Dermis blood vessel endothelial cell (primary cell): ENCODE measurements at places on chromosomes 6 and 20.

GRCh38 chr6:41200296-41200900 lies 551 bp downstream of the TREML2 start:
- DNase-seq, result no peak

- DNase-seq, result peak; percentile 42
Observed at GRCh38 chr6:30743099-30744053, 889 bp upstream of the FLOT1 start.

- no peak for DNase-seq
Observed at GRCh38 chr20:25750220-25750764, 53.6 kb upstream of the ZNF337 start.

GRCh38 chr20:64038565-64039292 lies 2.7 kb downstream of the C20orf204 start:
- DNase-seq, result peak; percentile 96

DNA sequence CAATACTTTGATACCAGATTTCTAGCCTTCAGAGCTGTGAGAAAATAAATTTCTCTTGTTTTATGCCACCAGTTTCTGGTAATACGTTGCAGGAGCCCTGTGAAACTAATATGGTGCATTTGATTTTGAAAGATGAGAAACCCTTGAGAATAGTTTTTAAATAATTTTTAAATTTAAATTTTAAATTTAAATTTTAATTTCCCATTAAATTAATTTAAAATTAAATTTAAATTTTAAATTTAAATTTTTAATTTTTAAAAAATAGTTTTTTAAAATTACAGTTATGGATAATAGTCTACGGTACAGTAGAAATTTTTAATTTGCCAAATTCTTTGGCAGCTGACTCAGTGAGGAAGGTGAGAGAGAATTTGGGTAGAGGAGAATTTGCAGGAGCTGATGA lies 68.6 kb upstream of the SLC24A3 start:
- no peak for DNase-seq

DNA sequence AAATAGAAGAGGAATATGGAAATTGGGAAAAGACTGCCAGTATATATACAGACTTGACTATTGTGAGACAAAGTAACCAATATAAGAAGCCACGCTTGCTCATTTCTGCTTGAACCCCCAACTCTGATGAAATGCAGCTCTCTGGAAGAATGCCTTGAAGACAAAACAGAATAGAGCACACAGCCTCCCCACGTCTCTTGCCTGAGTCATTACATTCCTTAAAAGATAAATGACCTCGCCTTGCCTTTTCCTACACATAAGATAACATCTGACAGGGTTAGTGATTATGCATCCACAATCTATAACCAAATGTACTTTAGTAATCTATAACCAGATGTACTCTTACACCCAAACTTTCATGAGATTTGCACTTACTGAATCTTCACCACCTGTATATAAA lies 141.1 kb upstream of the EEF1E1 start:
- no peak for DNase-seq

DNA sequence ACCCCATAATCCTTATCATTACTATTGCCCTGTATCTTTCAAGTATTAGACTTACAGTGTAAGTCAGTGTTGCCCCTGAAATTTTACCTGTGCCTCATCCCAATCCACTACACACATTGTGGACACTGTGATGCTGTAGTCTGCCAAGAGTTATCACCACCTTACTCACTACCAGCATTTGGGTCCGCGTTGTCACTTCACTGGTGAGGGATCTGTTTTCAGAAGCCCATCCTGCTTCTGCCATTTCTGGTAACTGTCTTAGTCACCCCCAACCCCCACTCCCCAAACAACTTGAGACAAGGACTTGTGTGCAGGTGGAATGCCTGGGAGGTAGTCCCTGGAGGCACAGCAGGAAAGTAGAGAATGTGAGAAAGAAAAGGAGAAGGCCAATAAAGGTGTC lies 6.0 kb upstream of the RAB44 start:
- no peak for DNase-seq

- DNase-seq, result peak; percentile 82
Observed at GRCh38 chr6:17086469-17086868, 15.4 kb upstream of the STMND1 start.
